ENCODE measurements at places on chromosomes 7 and 10.

GRCh38 chr10:102612964-102613275, 31.4 kb upstream of the TRIM8 start:
- H3K4me3 ChIP-seq = no peak overlapping the region
- no peaks in the 10 kb centered on the region for H3K4me1 ChIP-seq
- H3K36me3 ChIP-seq = peaks cover 4% of the 10 kb centered on the region
- no peak overlapping the region for H3K27ac ChIP-seq

DNA sequence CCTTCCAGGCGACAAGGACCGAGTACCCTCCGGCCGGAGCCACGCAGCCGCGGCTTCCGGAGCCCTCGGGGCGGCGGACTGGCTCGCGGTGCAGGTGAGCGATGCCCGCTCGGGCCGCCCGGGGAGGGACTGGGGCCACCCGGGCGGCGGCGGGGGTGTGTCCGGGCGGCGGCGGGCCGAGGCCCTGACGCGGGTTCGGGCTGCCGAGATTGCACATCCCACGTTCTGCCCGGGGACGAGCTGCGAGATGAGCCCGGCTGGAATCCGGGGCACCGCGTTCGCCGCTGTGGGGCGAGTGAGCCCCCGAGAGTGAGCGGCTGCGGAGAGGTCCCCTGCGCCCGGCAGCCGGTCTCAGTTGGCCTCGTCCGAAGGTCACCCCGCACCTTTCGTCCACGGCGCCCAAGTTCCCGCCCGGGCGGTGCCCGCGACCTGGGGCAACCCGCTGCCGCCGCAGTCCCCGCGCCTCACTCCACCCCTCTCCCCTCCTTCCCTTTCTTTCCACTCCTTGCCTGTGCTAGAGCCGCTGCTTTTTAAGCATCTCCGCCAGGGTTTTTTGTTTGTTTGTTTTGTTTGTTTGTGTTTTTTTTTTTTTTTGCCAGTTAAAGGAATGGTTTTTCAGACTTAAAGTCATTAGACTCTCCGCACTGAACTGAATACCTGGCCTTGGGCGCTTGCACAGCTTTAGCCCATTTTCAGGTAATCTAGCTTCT, 515 bp downstream of the RALA start:
- H3K36me3 ChIP-seq = no peaks in the 10 kb centered on the region
- peaks cover 37% of the 10 kb centered on the region for H3K4me1 ChIP-seq
- peak overlapping the region; percentile 81 for H3K27ac ChIP-seq
- peak overlapping the region; percentile 96 for H3K4me3 ChIP-seq
- H3K27me3 ChIP-seq = peaks cover 4% of the 10 kb centered on the region
- DNase-seq = no peak

DNA sequence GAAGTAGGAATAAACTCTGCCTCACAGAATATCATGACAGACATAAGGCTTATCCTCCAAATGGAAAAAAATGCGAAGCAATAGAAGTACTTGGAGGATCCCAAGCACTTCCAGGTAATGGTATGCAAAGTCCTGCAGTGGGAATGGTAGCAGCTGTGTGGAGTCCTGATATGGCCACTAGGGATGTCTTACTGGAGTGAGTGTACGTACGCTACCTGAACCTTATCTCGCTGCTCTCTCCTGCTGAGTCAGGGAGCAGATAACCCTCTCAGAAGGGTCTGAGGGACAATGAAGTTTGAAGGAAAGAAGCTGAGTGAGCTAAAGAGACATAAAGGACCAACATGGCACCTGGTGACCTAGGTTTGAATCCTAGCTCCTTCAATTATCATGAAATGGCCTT, 42.2 kb downstream of the CH25H start:
- no peak overlapping the region for H3K27ac ChIP-seq
- H3K4me3 ChIP-seq = no peak overlapping the region
- H3K36me3 ChIP-seq = no peaks in the 10 kb centered on the region
- H3K4me1 ChIP-seq = peaks cover 11% of the 10 kb centered on the region
- no peak for DNase-seq

GRCh38 chr10:92734301-92734700, 44.5 kb downstream of the HHEX start:
- H3K4me1 ChIP-seq = peaks cover 5% of the 10 kb centered on the region
- H3K27me3 ChIP-seq = peaks cover 8% of the 10 kb centered on the region
- peaks cover 5% of the 10 kb centered on the region for H3K36me3 ChIP-seq

DNA sequence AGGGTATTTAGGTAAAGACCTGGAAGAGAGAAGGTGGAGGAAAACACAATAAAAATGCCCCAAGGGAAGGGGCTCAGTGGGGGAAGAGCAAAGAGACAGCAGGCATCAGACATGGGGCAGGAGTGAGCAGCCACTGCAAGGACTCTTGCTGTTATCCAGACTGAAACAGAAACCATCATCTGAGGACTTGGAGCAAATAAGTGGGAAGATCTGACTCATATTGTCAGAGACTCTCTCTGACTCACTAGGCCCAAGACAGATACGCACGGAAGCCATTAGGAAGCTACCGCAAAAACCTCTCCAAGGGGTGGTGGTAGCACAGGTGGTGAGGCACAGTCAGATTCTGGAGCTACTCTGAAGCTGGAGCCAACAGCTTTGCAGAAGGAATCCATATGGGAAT, 110.7 kb downstream of the RNF32 start:
- peaks cover 4% of the 10 kb centered on the region for H3K36me3 ChIP-seq
- no peaks in the 10 kb centered on the region for H3K27me3 ChIP-seq
- H3K4me1 ChIP-seq = no peaks in the 10 kb centered on the region
- no peak overlapping the region for H3K27ac ChIP-seq

DNA sequence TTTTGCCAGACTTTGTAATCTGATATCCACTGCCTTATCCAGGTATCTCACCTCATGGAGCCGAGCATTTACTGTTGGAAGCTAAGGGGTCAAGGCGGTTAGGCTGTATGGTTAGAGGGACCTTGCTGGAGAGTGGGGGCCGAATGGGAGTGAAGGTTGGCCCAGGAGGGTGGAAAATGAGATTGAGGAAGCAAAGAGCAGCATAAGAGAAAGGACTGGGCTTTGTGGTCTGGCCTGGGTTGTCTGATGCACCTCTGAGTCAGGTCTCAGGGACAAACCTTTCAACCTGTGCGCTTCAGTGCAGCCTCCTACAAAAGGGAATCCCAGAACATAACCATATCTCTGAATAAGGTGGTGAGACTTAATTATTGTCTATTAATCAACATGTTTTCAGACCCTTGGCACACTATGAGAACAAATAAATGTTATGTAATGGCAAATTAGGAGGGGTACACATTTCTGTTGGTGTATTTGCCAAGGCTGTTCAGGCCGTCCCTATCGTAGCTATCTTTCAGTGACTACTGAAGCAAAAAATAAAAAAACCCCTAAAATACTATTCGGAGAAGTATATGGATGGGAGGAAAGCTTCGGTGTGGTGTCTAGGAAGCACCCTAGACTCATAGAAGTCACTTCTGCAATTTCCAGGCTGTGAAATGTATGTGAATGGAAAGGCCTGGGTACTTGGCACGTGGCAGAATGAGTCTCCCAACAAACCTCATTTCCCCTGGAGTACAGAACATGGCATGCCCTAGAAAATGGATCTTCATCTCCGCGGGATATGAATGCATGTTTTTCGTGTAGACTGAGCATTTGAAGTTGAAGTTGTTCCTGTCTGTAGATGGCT, 4.3 kb downstream of the CAMK1D start:
- H3K4me1 ChIP-seq = peaks cover 45% of the 10 kb centered on the region
- peaks cover 10% of the 10 kb centered on the region for H3K36me3 ChIP-seq
- peak overlapping the region; percentile 39 for H3K27ac ChIP-seq
- H3K4me3 ChIP-seq = no peak overlapping the region
- no peak for DNase-seq

DNA sequence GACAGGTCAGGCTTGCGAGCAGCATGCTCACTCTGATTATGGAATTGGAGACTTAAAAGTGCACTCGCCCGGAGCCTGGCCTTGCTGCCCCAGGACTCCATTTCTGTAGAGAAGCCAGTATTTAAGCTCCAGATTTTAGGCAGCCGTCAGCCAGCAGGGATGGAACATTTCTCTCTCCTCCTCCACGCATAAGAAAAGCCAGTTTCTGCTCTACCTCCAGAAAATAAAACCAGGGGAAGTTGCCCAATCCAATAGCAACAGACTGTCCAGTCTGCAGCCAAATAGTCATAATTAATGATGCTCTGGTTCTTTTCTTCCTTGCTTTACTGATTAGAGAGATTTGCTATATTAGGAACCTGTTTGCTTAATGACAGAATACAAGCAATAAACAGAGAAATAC, 203.2 kb downstream of the GFRA1 start:
- H3K36me3 ChIP-seq = no peaks in the 10 kb centered on the region
- H3K27me3 ChIP-seq = no peaks in the 10 kb centered on the region
- H3K4me1 ChIP-seq = no peaks in the 10 kb centered on the region
- no peak overlapping the region for H3K4me3 ChIP-seq
- H3K27ac ChIP-seq = no peak overlapping the region

DNA sequence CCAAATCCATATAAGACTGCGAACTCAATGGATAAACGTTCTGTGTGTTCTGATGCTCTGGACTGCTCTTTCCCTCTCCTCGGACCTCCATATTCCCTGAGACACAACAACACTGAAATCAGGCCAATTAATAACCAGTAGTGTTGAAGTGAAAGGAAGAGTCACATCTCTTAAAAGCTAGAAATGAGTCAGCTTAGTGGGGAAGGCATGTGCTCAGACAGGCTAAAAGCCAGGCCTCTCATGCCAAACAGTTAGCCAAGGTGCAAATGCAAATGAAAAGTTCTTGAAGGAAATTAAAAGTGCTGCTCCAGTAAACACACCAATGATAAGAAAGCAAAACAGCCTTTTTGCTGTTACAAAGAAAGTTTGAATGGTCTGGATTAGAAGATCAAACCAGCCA, 29.3 kb downstream of the TNS3 start:
- H3K4me3 ChIP-seq = no peak overlapping the region
- H3K4me1 ChIP-seq = no peaks in the 10 kb centered on the region
- H3K27me3 ChIP-seq = no peaks in the 10 kb centered on the region
- DNase-seq = no peak

DNA sequence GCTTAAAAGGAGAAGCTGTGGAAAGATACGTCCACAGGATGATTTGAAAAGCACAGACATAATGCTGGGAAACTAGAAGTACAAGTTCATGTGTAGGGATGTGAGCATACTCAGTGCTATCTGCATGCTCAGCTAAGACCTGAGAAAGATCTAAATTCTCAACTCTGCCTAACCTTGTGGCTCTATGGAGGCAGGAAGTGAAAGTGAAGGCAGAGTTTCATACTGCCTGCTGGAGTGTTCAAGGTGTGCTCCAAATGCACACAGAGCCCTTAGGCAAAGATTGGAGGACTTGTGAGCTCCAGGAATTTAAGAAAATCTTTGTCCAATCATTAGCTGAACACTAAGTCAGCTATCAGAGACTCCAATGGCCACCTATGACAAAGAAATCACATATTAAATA, 190.9 kb downstream of the RNLS start:
- H3K4me3 ChIP-seq = no peak overlapping the region
- H3K27me3 ChIP-seq = peaks cover 2% of the 10 kb centered on the region
- H3K4me1 ChIP-seq = peaks cover 2% of the 10 kb centered on the region

DNA sequence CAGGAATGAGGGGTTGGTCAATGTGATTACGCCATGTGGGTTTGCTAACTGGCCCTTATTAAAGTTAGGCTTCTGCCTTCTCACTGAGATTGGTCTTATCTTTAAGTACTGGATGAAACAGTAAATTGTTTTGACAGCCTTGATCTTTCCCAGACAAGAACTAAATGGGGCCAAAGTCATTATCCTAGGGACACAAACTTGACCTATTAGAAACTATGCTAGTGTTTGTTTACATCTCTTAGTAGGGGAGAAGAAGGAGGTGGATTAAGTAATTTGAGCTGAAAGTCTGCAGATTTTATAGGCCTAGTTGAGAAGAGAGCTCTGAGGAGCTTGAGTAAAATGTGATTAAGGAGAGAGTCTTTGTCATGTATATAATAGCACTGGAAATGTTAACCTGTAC, 386.9 kb downstream of the HTR7 start:
- no peaks in the 10 kb centered on the region for H3K27me3 ChIP-seq
- no peak overlapping the region for H3K27ac ChIP-seq
- no peaks in the 10 kb centered on the region for H3K36me3 ChIP-seq

GRCh38 chr10:110426294-110427181, 71.2 kb upstream of the DUSP5 start:
- no peak overlapping the region for H3K4me3 ChIP-seq
- no peaks in the 10 kb centered on the region for H3K36me3 ChIP-seq
- no peak for DNase-seq
- peaks cover 2% of the 10 kb centered on the region for H3K27me3 ChIP-seq
- peaks cover 28% of the 10 kb centered on the region for H3K4me1 ChIP-seq
- peak overlapping the region; percentile 21 for H3K27ac ChIP-seq

DNA sequence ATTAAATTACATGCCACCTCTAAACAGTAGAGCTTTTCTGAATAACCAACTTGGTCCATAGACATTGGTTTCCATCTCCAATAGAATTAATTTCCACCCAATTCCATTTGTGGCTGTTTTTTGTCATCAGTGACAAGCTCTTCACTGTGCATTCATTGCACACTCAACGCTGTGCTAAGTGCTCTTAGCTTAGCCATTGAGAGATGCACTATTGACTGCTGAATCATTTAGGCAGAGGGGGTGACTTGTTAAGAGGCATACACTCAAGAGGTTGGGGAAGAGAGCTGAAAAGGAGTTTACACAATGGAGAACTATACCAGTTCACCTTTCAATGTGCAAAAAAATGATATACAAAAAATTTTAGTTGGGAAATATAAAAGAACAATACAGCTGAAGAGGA, 31.9 kb upstream of the CBLL1 start:
- no peak for DNase-seq
- no peaks in the 10 kb centered on the region for H3K27me3 ChIP-seq
- H3K4me3 ChIP-seq = no peak overlapping the region
- no peaks in the 10 kb centered on the region for H3K4me1 ChIP-seq
- H3K36me3 ChIP-seq = no peaks in the 10 kb centered on the region
- no peak overlapping the region for H3K27ac ChIP-seq

DNA sequence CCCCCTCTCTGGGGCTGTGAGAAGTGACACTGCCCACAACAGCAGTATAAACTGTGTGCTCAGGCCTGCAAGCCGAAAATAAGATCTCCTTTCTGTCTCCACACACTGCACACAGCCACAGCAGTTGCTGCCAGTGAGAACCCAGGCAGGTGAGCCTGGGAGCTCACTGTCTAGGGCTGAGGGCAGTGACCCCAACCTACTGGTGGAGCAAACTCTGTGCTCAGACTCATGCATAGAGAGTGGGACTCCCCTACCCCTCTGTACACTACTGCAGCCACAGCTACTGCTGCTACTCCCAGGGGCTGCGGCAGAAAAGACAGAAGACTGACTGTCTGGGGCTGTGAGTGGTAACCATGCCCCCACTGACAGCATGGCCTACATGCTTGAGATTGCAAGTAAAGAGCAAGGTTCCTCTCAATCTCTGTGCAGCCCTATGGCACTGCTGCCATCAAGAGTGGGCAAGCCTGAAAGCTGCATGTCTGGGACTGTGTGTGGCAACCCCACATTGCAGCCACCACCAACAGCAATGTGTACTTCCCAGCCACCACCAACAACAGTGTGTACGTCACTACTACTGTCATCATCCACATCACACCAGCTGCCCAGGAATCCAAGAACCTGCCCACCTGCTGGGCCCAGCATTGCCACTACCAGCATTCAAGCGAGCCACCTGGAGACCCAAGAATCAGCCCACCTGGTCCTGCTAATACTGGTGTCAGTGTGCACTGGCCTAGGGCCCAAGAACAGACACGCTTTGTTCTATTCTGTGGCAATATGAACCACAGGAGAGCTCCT, 226.1 kb downstream of the XPNPEP1 start:
- H3K4me3 ChIP-seq = no peak overlapping the region
- H3K36me3 ChIP-seq = no peaks in the 10 kb centered on the region
- no peak overlapping the region for H3K27ac ChIP-seq
- DNase-seq = no peak
- peaks cover 3% of the 10 kb centered on the region for H3K27me3 ChIP-seq
- H3K4me1 ChIP-seq = no peaks in the 10 kb centered on the region

GRCh38 chr7:112271162-112271561, 64.7 kb downstream of the ZNF277 start:
- H3K27ac ChIP-seq = no peak overlapping the region
- no peak for DNase-seq
- peaks cover 7% of the 10 kb centered on the region for H3K36me3 ChIP-seq
- no peak overlapping the region for H3K4me3 ChIP-seq
- peaks cover under 1% of the 10 kb centered on the region for H3K27me3 ChIP-seq

Data from immature natural killer cell (primary cell).